ENCODE measurements at places on chromosomes 11 and 22.

DNA sequence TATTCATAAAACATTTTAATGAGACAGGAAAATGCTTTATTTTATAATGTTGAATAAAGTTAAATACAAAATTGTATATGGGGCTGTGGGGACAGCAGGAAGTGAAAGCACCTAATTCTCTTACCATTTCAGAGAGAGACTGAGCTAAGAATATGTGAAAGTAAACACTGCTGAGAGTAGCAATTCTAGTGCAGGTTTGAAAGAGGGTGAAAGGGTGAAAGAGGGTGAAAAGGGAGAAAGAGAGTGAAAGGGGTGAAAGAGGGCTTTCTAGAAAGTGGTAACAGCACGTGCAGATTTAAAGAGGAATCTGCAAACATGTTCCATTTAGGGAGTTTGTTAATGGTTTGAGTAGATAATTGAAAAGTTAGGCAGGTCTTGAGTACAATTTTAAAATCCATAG lies 652.0 kb upstream of the CCDC90B start:
- no peak for DNase-seq

- DNase-seq = no peak
These were observed 5.1 kb downstream of the CASTOR1 start for GRCh38 chr22:30284172-30284571.

DNA sequence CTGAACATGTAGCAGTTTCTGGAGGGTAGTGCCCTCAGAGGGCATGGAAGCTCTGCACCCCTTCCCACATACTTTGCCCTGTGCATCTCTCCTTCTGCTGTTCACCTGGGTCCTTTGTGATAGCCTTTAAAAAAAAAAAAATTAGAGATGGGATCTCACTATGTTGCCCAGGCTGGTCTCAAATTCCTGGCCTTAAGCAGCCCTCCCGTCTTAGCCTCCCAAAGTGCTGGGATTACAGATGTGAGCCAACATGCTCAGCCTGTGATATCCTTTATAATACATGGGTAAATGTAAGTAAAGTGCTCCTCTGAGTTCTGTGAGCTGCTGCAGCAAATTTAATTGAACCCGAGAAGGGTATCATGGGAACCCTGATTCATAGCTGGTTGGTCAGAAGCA lies 33.7 kb downstream of the PPFIA1 start:
- no peak for DNase-seq

DNA sequence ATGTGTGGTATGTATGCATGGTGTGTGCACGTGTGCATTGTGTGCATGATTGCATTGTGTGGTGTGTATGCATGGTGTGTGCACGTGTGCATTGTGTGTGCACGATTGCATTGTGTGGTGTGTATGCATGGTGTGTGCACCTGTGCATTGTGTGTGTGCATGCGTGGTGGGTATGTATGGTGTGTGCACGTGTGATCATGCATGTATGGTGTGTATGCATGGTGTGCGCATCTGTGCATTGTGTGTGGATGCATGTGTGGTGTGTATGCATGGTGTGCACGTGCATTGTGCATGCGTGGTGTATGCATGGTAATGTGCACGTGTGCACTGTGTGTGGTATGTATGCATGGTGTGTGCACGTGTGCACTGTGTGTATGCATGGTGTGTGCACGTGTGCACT lies 16.8 kb downstream of the ALG12 start:
- DNase-seq = no peak

GRCh38 chr22:29607426-29607825 lies 4.0 kb downstream of the NF2 start:
- DNase-seq = no peak

DNA sequence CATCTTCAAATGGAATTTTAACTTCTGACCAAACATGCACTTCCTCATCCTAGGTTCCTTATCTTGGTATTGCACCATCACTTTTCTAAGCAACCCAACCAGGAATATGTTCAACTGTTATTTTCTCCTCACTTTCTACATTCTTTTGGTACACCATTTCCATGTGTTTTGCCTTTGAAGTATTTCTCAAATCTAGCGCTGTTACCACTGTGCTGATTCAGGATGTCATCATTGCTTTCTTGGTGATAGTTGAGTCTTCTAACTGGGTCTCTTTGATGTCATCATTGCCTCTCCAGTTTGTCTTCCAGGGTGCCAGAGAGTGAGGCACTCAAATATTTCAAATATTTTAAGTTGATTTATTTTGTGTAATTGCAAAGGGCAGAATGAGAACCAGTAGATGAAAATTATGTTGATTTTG lies 47.5 kb downstream of the HORMAD2 start:
- DNase-seq = peak; percentile 45

- no peak for DNase-seq
These were observed 44.4 kb downstream of the CYTH4 start for GRCh38 chr22:37326726-37327125.

- no peak for DNase-seq
These were observed 323.3 kb downstream of the NTM start for GRCh38 chr11:131693756-131694155.

DNA sequence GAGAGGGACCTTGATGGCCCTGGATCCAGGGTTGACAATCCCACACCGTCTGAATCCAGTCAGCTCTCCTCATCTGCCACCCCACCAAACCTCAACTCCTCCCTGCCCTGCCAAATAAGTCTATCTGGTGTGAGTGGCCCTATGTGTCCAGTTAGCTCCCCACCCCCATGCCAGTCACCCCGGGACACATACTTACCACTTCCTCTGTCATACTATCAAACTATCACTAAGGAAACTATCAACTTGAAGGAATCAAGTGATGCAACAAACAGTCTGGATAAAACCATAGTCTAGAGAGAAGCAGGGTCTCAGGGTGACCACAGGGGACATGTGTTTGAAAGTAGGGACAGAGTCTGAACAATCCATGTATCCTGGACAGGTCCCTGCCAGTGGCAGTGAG lies 13.2 kb upstream of the CSF2RB start:
- DNase-seq = no peak

DNA sequence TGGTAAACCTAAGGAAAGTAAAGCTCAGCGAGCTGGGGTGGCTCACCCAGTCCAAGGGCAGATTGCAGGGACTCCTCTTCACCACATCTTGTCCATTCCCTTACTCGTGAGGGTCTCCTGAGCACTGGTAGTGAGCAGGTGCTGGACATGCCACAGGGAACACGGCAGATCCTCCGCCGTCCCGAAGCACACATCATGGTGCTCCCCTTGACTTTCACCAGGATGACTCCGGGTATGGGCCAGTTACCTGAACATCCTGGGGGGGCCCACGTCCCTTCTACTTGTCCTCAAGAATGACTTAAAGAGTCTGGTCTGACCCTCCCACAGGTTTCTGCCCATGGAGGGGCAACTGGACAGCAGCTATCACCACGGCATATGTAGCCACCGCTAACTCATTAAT lies 8.0 kb upstream of the SF1 start:
- no peak for DNase-seq

GRCh38 chr22:45284705-45285262 lies at the start of gene UPK3A:
UPK3A (plus strand) TSS chr22:45284949; CDS start chr22:45285014, 65 bp downstream.
- no peak for DNase-seq

- peak; percentile 12 for DNase-seq
These were observed at the start of gene CALCB for GRCh38 chr11:15073361-15074205. CALCB (plus strand) TSS chr11:15073593; CDS start chr11:15074719, 1,126 bp downstream.

- no peak for DNase-seq
These were observed 611.8 kb downstream of the BRD1 start for GRCh38 chr22:49215840-49216239.

DNA sequence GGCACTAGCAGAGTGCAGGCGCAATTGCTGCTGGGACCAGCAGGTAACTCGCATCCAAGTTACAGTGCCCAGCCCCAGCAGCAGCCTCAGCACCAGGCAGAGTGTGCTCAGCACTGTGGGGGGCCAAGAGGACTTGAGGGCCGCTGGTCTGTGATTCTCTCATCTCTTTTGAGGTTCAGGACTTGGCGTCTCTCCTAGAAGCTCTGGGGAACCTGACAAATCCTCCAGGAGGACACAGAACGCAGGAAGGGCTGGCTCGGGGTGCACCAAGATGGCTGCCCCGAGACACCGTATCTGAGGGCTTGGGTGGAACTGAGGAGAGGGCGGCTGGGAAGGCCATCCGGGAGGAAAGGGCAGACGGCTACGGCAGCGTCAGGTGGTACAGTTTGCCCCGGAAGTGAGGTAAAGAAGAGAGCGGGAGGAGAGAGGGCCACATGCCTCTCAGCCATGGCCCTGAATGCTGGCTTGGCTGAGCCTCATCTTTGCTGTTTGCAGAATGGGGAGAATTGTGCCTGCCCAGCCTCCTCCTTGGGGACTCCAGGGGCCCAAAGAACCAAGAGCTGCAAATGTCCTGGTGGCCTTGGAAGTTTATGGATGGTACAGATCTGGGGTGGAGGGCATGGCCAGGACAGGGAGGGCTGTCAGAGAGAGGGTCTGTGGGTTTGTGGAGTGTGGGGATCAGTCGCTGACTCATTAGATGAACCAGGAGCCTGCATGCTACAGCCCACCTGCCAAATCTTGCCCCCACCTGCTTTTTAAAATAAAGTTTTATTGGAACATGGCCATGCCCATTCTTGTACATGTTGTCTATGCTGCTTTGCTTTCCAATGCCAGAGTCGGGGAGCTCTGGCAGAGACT lies 78.0 kb downstream of the MYEOV start:
- no peak for DNase-seq

- DNase-seq = peak; percentile 55
These were observed 159.2 kb downstream of the MSANTD4 start for GRCh38 chr11:105862736-105863367.

DNA sequence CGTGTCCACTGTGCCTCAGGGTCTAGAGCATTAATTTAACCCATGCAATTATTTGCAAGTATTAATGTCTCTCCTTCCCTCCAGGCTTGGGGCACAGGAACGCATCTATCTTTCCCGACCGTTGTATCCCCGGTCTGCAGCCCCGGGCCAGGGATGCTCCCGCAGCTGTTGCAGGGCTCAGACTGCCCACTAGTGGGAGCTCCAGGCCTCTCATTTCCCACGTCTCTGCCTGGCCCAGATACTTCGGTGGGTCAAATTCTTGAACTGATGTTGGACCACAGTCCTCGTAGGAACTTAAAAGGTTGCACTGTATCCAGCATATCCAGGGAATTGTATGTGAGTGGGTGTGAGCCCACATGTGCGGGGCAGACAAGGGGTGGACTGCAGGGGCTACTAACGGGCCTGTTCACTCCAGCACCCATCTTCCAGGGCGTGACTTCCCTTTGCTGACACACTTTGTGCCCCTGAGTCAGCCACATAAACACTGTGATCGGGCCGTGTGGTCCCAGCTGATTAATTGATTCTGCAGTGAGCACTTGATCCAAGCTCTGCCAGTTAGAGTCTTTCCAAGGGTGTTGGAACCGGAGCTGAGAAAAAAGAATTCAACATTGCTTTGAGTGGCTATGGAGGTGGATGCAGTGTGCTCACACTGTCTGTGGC lies 451.3 kb downstream of the TBC1D22A start:
- DNase-seq = peak; percentile 11

DNA sequence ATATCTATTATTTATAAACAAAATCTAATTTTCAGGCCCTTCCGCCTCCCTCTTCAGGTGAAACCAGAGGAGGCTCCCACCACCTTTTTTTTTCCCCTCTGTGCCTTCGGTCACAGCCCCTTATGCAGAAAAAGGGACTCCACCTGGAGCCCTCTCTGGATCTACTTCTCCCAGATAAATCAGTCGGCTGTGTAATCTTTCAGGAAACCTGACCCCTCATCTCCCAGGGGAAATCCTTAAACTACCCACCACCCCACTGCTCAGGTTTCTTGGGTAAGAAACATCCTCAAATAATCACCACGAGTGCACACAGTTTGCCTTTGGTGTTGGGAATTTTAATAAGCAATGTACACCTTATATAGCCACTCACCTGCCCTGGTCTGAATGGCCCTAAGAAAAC lies 104.2 kb downstream of the NAV2 start:
- no peak for DNase-seq

DNA sequence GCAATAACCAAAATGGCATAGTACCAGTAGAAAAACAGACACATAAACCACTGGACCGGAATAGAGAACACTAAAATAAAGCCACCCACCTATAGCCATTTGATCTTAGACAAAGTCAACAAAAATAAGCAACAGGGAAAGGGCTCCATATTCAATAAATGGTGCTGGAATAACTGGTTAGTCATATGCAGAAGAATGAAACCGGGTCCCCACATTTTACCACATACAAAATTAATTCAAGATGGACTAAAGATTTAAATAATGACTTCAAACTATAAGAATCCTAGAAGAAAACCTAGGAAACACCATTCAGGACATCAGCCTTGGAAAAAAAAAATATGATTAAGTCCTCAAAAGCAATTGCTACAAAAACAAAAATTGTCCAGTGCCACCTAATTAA lies 30.1 kb upstream of the NOX4 start:
- DNase-seq = peak; percentile 69

DNA sequence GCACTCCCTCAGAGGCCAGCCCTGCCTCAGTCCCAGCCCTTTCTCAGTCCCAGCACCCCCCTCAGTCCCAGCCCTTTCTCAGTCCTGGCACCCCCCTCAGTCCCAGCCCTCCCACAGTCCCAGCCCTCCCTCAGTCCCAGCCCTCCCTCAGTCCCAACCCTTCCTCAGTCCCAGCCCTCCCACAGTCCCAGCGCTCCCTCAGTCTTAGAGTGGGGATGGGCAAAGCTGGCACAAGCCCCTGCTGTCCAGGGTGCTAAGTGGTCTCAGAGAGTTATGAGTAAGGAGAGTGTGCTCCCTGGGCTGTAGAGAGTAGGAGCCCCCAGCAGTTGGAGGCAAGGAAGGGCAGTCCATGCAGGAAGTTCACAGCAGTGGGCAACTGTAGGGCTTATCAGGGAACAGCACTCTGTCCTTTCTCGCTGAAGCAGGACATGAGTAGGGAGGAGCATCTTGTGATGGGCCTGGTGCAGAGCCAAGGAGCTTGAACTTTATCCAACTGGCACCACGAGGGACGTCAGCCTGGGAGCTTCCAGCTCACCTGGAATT lies 51.4 kb upstream of the CRYBB3 start:
- DNase-seq = no peak

DNA sequence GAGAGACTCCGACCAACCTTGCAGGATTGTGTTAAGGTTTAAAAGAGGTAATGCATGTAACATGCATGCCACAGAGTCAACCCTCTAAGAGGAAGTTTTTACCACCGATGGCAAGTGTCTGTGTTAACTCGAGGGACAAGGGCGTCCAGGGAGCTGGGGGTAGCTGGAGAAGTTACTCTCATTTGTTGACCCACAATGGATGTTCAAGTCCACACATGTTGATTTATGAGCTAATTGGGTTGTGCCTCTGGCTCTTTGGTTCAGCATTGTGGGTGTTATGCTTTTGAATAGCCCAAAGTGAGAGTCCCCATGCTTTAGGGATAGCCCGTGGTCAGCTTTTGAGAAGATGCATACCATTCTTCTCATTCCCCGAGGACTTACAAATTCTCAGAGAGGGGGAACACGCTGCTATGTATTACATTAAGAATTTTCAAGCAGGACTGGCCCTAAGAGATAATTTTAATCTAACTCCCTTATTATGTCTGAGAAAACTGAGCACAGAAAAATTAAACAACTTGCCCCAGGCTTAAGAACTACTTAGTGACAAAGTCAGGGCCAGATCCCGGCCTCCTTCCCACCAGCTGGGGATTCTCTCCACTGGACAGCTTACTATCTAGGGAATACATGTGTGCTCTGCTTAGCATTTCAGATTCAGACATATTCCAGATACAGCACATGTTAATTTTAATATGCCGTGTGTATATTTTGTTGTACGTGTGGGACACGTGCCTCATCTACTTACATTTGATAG lies 5.2 kb upstream of the PLET1 start:
- DNase-seq = peak; percentile 81

GRCh38 chr22:48043581-48043980 lies 1281.1 kb downstream of the TBC1D22A start:
- DNase-seq = no peak

- peak; percentile 15 for DNase-seq
These were observed 120.6 kb upstream of the LMO1 start for GRCh38 chr11:8384199-8384821.

All from AG10803 (cell line).